Lower lobe of right lung (tissue), 2 donors: ENCODE measurements at places on chromosomes 5 and 9. TPM values are rescaled to one million over a fixed set of nuclear protein-coding genes. Genes with fewer than 3 reads are reported as not detected.
A peak's percentile ranks its signal among the peaks of the same experiment; 100 is the strongest.

GRCh38 chr5:61347080-61347479, 15.0 kb downstream of the ZSWIM6 start:
- no peak for DNase-seq
- H3K27me3 ChIP-seq, result no peaks in the 10 kb centered on the region
- H3K4me1 ChIP-seq, result peaks cover 45% of the 10 kb centered on the region
- H3K4me3 ChIP-seq, result no peak overlapping the region
- H3K36me3 ChIP-seq, result no peaks in the 10 kb centered on the region

DNA sequence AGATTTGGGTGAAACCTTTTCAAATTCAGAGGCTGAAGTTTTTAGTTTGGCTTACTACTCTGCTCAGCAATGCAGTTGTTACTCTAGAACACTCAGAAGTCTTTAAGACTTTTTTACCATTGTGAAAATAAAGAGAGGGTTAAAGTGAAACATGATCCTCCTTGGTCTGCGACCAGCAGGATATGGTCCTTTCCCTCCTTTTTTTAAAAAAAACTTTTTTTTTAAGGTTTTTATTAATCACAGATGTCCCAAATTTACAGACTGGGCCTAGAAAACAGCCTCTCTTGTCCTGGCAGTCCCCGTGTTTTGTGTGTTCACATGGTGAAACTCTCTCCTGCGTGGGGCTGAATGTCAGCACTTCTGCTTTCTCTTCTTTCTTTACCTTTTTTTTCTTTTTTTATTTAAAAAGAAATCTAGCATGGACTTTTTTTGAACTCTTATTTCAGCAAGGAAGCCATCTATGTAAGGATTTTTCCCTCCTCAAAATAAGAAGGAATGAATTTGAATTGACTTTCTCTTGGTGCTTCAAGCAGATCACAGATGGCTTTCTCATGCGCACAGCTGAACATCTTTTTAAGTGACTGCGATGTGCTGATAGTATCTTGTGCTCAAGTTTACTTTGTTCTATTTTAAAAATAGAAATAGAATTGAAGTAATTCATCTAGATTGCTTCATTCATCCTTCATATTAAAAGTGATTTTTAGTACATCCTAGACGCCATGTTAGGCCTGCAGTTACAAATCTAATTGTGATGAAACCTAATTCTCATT, 128.7 kb upstream of the OTULINL start:
- no peaks in the 10 kb centered on the region for H3K27me3 ChIP-seq
- H3K36me3 ChIP-seq, result peaks cover 20% of the 10 kb centered on the region
- peak overlapping the region; percentile 34 for H3K27ac ChIP-seq

GRCh38 chr5:150118561-150119229, 32.3 kb upstream of the CSF1R start:
- no peak overlapping the region for H3K27ac ChIP-seq
- H3K4me1 ChIP-seq, result peaks cover 9% of the 10 kb centered on the region
- H3K36me3 ChIP-seq, result peaks cover 66% of the 10 kb centered on the region
- H3K4me3 ChIP-seq, result no peak overlapping the region
- H3K27me3 ChIP-seq, result no peaks in the 10 kb centered on the region

- no peak for DNase-seq
- peaks cover 98% of the 10 kb centered on the region for H3K36me3 ChIP-seq
- H3K4me1 ChIP-seq, result no peaks in the 10 kb centered on the region
- H3K27me3 ChIP-seq, result no peaks in the 10 kb centered on the region
Measured at GRCh38 chr5:75348241-75348640, 11.2 kb downstream of the HMGCR start.

- no peak for DNase-seq
- peaks cover 7% of the 10 kb centered on the region for H3K27me3 ChIP-seq
- H3K27ac ChIP-seq, result no peak overlapping the region
Measured at GRCh38 chr9:138013836-138014562, 136.4 kb downstream of the CACNA1B start.

- H3K4me1 ChIP-seq, result no peaks in the 10 kb centered on the region
- H3K36me3 ChIP-seq, result no peaks in the 10 kb centered on the region
- no peak overlapping the region for H3K4me3 ChIP-seq
- DNase-seq, result no peak
- no peak overlapping the region for H3K27ac ChIP-seq
Measured at GRCh38 chr5:96838201-96839070, 30.7 kb upstream of the ERAP1 start.

DNA sequence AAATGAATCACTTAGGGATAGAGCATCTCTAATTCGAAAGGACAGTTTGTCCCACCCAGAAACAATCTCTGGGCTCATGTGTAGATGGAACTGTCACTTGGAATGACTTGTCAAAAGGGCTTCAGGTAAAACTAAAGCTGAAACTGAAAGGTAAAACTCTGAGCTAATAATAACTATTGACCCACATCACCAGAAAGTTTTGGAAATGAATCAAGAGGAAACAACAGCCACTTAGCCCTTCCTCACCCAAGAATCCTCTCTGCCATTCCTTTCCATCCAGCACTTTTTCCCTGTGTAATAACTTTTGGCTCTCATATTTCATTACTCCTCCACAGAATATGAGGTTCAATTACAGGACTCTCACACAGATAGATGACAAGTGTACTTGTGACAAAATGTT, 14.0 kb upstream of the GLRX start:
- H3K27me3 ChIP-seq, result no peaks in the 10 kb centered on the region
- peaks cover 42% of the 10 kb centered on the region for H3K4me1 ChIP-seq
- H3K27ac ChIP-seq, result peak overlapping the region; percentile 95
- H3K36me3 ChIP-seq, result no peaks in the 10 kb centered on the region
- no peak for DNase-seq

GRCh38 chr5:89281766-89282553, 399.0 kb upstream of the MEF2C start:
- no peaks in the 10 kb centered on the region for H3K27me3 ChIP-seq
- no peak overlapping the region for H3K4me3 ChIP-seq
- no peak overlapping the region for H3K27ac ChIP-seq
- DNase-seq, result no peak
- H3K4me1 ChIP-seq, result peaks cover 5% of the 10 kb centered on the region

- no peaks in the 10 kb centered on the region for H3K4me1 ChIP-seq
- DNase-seq, result no peak
- H3K4me3 ChIP-seq, result no peak overlapping the region
- H3K27me3 ChIP-seq, result peaks cover 83% of the 10 kb centered on the region
- no peak overlapping the region for H3K27ac ChIP-seq
Measured at GRCh38 chr5:176788941-176789872, 21.2 kb upstream of the UNC5A start.

Gene SLC6A3
- total RNA-seq, result 0.12 TPM

Gene GNAQ
- total RNA-seq, result 130 TPM

Gene MYMK
- total RNA-seq, result not detected

Gene HMMR
- 1.9 TPM for total RNA-seq

Gene EGFLAM
- total RNA-seq, result 2.4 TPM

Gene SH3GL2
- 1.3 TPM for total RNA-seq

Gene TMEM174
- not detected for total RNA-seq
